ENCODE measurements at places on chromosomes 16 and 17.

- DNase-seq = peak; percentile 60
Observed at GRCh38 chr16:2339521-2340484, 725 bp downstream of the ABCA3 start.

GRCh38 chr17:7261379-7262191 lies 693 bp downstream of the CLDN7 start:
- no peak for DNase-seq

- DNase-seq = no peak
Observed at GRCh38 chr17:35256629-35257028, 13.8 kb downstream of the SLFN5 start.

DNA sequence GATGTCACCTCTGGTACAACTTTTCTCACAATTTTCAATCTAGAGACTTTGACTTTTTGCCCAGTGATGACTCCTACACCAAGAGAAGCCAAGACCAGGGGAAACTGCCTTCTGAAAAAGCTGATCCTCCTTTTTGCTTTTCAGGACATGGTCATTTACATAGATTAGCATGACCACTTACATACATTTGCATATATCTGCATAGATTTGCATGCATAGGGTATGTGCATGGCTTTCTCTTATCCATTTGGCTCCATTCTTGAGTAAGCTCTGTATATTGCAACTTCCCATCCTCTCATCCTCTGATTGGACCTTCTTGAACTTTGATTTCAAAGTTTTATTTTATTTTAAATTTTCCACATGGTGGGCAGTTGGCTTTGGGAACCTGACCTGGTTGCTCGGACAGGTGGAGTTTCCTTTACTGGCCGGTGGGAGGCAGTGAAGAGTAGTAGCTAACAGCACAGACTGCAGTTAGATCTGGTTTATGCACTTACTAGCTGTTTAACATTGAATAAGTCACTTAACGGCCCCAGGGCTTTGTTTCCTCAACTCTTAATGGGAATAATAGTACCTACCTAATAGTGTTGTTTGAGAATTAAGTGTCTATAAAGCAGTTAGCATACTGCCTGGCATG lies 92.9 kb downstream of the GPR139 start:
- no peak for DNase-seq

DNA sequence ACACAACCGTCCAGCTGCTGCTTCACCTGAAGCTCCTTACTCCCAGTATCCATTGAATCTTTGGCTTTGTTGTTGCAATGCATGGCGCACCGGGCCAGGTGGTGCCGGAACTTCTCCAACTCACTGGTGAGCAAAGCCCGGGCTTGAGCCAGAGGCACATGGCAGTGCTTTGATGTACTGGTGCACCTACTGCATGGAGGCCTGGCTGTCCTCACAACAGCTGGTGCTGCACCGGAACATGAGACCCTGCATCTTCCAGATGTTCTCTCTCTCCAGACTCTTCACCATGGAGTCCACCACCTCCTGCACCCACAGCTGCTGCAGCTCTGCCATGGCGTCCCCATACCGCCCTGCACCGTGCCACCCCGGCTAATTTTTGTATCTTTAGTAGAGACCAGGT lies 10.2 kb downstream of the TACO1 start:
- DNase-seq = no peak

DNA sequence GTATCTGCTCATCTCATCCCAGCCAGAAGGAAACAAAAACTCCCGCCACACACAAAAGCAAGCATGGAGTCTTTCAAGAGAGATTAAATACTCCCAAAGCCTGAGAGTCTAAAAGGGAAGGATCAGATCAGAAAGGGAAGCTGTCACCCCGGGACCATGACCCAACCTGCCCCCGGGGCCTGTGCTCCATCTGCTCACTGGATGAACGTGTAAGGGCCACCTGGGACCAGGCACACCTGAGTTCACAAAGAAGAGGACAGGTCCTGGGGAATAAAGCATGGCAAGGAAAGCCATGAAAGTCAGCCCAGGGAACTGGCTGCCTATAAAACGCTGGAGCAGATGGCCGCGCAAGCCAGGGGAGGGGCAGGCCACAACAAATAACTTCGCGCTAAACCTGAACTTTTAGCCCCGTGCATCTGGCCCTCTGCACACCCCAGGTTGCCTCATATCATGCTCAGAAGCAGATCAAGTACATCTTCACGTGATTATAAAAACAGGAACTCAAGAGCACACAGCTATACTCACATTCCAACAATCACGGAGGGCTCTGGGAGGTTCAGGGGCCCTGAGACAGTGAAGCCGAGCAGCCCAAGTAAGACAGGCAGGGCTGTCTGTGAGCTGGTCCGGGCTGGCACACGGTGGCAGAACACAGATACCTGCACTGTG lies 3.4 kb downstream of the TMEM11 start:
- no peak for DNase-seq

- no peak for DNase-seq
Observed at GRCh38 chr16:3980253-3981111, 100.0 kb upstream of the CREBBP start.

GRCh38 chr17:50270435-50271362 lies 3.6 kb upstream of the TMEM92 start:
- no peak for DNase-seq

DNA sequence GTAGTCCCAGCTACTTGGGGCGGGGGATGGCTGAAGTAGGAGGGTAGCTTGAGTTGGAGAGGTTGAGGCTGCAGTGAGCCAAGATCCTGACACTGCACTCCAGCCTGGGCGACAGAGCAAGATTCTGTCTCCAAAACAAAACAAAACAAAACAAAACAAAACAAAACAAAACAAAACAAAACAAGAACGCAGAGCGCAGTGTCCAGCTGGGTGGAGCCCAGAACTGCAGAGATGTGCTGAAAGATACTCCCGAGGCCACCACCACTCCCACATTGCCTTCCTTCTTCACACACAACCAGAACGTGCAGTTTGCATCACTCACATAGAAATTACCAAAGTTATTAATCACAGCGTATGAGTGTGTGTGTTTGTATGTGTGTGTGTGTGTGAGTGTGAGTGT lies 222.9 kb upstream of the ASIC2 start:
- DNase-seq = no peak

DNA sequence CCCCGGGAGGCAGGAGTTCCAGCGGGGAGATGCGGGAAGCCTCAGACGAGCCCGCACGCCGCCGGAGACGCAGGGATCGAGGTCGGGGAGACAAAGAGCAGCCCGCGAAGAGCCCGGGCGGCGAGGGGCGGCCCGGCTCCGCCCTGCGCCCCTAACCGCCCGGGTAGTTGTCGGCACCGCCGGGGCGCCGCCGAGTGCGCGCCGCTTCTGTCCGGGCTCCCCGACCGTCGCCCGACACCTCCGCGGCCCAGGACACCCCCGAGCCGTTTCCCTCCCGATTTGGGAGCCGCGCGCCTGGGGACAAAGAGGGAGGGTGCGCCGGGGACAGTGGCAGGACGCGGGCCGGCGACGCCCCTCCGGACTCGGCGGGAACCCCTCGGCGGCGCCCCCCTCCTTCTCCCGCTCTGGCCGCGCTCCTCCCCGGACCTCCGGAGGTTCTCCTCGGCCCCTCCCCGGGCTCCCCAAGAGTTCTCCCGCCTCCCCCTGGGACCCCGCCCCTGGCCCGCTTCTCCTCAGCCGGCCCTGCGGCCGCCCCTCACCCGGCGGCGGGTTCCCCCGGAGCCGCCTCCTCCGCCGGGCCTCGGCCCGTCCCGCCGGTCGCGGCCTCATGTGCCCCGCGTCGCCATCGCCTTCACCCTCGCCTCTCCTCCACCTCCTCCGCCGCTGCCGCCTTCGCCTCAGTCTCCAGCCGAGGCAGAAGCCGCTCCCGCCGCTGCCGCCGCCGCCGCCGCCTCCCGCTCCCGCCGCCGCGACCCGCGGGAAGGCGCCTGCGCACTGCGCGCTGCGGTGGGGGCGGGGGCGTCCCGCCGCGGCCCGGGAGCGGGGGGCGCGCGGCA lies at the start of gene GJC1:
Gene GJC1 (minus strand): TSS at position 765 of the 836 bp plus-strand sequence. CDS start 24,470 bp downstream, outside the sequence.
- DNase-seq = no peak

- DNase-seq = no peak
Observed at GRCh38 chr17:21842332-21843317, 150.3 kb downstream of the KCNJ18 start.

DNA sequence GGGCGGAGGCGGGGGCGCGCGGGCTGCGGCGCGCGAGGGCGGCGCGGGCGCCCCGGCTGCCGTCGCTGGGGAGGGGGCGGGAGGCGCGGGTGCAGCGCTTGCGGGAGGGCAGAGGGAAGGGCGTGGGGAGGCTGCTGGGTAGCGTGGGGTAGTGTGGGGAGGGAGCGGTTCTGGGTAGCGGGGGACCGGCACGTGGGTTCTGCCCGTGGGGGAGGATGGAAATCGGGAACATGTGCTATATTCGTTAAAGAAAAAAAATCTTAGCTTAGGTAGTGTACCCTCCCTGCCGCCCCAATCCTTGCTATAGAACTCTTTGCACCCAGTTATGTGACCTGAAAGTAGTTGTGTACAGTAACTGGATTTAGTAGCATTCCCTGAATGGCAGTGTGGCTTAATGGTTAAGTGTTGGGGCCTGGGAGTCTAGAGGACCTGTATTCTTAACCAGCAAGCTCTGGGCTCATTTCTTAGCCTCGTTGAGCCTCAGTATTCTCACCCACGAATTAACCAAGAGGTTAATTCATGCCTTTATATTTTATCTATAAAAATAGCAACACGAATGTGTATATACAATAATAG lies 646 bp downstream of the RABEP1 start:
- DNase-seq = no peak

- no peak for DNase-seq
Observed at GRCh38 chr17:54924405-54924804, 23.8 kb downstream of the TOM1L1 start.

DNA sequence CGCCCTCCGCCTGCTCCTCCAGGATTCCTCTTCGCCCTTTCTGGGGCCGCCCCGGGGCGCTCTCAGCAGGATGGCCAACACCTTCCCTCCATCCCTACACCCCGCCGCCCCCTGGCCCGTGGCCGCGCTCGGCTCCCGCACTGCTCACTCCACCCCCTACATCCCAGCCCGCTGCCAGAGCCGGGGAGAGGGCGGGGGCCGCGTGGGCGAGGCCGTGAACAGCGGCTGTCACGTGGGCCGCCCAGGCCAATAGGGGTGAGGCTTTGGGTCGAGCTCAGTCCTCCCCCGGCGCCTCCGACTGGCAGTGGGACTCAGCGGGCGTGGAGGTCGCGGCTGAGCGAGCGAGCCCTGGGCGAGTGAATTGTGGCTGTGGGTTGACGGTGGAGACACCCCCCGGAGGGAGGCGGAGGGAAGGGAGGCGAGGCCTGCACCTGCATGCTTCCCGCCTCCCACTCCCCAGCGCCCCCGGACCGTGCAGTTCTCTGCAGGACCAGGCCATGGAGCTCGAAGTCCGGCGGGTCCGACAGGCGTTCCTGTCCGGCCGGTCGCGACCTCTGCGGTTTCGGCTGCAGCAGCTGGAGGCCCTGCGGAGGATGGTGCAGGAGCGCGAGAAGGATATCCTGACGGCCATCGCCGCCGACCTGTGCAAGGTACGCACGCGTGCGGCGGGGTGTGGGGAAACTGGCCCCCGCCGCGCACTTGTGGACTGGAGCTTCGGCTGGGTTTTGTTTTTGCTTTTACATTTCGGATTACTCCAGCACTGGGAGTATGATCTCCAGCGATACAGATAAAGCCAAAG lies at the start of gene ALDH3A2:
Gene ALDH3A2 (plus strand): TSS at position 277 of the 799 bp plus-strand sequence. CDS start 221 bp downstream, at position 498.
- DNase-seq = peak; percentile 89

- peak; percentile 72 for DNase-seq
Observed at GRCh38 chr17:43905985-43906852, 1.1 kb downstream of the MPP2 start.

DNA sequence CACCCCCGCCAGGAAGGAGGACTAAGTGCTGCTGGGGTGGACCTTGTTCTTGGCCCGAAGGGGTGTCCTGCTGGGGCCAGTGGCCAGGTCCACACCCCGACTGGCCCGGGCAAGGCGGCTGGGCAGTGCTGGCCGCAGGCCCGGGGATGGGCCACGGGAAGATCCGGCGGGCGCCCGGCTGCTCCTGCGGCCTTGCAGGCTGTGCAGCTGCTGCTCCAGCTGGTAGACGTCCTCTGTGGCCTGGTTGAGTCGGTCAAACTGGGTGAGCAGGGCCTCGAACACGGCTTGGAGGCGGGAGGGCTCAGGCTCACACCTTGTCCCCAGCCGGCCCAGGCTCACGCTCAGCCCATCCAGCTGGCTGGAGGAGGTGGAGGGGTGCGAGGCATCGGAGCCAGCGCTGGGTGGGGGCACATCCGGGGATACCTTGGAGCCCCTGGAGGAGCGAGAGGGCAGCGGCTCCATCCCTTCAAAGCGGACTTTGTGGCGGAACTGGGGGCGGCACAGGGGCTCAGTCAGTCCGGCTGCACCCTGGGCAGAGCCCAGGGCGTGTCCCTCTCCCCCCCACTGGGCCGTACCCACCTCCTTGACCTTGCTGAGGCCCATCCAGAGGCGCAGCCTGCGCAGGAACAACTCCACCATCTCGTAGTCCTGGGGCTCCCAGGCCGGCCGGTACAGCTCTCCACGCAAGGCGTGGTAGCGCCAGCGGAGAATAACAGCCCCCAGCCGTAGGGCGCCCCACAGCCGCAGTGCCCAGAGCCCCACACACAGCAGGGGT lies 42.1 kb downstream of the TSC2 start:
- DNase-seq = no peak

- DNase-seq = no peak
Observed at GRCh38 chr16:75745823-75746222, 19.5 kb upstream of the CPHXL start.

DNA sequence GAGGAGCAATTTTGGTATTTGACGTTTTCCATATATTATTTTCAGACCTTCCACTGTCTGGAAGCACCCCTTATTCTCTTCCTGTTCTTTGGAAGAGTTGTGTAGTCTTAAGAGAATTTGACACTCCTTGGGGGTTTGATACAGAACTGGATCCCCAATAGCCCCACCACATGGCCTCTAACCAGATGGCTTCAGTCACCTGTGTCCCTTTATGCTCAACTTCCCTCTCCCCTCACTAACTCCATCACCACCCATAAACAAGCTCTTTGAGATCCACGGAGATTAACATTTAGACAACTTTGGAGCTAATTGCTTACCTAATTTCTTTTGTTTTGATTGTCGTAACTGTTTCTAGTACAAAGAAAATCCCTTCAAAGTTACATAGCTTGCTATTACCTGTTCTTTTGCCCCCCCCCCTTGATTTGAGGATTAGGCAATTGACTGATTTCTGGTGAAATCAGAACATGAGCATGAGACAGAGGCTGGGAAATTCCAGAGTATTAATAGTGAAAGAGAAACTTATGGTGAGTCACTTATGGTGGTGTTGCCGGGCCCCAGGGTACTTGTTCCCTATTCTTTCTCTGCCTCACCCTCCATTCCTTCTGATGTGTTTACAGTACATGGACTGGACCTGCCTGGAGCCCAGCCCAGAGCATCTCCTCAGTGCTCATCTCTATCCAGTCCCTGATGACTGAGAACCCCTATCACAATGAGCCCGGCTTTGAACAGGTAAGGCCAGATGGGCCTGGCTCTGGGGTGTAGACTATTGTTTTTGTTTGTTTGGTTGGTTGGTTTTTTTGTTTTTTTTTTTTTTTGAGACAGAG lies 7.5 kb downstream of the UBE2Z start:
- DNase-seq = no peak

DNA sequence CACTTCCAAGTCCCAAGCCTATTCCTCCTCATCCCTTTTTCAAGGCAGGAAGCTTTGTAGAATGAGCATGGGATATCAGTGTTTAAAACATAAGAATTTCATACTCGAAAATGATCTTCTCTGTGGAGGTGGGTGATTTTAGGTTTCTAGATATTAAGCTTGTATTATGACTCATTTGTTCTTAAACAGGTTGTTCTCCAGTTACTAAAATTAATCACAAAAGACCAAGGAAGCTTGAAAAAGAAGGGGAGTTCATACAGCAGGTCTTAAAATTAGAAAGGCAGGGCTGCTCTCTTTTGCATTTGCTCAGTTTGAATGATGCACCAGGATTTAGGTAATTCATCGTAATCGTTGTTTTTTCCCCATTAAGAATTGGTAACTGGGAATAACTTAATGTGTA lies 208.7 kb downstream of the PRKCA start:
- no peak for DNase-seq

All from amygdala (tissue), 56 donors.